ENCODE measurements at places on chromosomes 1 and 21.
A peak's percentile ranks its signal among the peaks of the same experiment; 100 is the strongest.

DNA sequence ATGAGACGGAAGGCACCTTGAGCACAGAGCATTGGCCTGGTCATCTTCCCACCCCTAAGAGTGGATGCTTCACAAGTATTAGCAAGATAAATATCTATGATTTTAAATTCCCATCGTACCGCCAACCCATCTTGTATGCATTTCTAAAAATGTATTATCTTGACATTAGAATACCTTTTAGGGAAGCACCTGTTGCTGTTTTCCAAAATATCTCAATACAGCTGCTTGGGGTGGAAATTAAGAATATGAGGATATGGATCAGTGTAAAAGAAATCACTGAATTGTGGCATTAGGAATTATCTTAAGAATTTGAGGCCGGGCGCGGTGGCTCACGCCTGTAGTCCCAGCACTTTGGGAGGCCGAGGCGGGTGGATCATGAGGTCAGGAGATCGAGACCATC is 166.3 kb downstream of the ETS2 start:
- DNase-seq, result no peak

GRCh38 chr1:31069392-31069791 is 3.9 kb upstream of the PUM1 start:
- DNase-seq, result no peak

GRCh38 chr21:41983229-41983628 is 26.9 kb downstream of the ZBTB21 start:
- DNase-seq, result no peak

DNA sequence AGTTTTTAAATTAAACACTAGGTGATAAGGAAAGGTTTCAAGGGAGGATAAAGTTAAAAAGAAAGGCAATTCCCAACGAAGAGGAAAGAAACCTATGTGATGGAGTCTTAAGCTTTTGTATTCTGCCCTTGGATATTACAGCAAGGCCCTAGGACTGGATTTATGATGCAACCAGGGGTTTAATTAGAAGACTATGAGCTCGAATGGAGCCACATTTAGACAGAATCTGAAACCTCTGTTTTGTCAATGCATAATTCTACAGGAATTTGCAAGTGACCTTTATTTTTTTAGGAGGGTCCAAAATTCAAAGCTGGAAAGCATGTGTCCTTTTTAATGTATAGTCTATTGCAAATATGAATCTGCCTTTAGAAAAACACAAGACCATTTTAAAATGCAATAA is 37.9 kb downstream of the TGFB2 start:
- no peak for DNase-seq

DNA sequence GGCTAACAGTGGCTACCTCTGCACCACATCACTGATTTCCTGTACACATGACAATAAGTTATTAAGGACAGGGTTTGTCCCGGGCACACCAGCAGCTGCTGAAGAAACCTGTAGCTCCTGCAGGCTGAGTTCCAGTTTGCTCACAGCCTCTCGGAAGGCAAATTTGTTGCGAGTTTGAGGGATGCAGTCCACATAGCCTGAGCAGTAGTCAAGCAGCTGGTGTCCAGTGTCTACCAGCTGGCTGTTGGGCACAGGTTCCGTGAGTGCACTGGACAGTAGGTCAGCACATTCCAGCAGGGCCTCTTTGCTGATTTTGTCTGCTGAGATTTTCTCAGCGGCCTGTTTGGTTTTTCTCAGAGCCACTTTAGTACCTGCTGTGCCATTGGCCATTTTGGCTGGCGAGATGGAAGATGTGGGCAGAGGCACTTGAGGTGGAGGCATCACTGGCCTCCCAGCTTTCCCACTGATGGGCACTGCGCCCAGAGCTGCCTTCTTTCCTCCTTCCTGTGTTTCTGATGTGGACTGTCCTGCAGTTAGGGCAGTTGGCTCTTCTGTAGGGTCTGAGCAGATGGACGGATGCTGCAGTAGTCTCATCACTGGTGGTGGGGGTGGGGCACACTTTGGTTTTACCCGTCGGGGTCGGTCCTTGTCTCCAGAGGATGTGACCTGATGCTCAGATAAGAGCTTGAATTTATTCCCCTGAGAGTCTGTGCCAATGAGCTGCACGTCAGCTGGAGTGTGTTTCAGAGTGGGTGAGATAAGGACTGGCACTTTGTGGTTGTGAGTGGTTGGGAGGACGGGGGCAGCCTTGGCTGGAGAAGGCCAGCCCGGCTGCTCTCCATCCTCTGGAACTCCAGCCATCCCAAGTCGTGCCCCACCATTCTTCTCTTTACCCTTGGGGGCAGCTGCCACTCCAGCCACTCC is 26.1 kb downstream of the TOR3A start:
- no peak for DNase-seq

DNA sequence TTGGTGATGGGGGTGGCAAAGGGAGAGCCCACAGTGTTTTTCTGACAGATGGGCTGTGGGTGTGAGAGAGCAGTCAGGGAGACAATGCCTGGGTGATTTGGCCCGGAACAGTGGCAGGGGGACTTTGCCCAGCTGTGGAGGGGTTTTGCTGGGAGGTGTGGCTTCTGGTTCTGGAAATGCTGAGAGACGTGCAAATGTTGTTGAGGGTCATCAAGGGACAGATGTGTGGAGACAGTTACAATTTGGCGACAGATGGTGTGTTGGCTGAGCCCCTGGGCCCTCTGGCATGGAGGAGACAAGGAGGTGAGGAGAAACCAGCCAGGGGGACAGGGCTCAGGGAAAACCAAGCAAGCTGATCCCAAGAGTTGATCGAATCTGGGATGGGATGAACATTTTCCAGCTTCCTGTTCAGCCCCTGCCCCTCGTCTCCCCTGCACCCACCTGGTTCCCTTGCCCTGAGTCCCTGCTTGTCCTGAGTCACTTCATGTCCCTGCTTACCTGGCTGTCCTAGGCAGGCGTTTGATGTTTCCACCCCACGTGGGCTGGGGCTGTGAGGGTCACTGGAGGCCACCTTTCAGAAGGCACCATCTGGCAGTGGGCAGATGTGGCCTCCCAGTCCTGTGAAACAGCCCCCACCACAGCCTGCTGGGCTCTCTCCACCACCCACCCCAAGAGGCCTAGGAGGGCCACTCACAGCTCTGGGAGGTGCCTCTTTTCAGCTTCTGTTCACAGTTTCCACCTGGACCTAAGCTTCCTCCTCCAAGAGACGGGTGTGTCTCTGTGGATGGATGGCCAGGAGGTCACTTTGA is 15.8 kb upstream of the ZNF678 start:
- no peak for DNase-seq

DNA sequence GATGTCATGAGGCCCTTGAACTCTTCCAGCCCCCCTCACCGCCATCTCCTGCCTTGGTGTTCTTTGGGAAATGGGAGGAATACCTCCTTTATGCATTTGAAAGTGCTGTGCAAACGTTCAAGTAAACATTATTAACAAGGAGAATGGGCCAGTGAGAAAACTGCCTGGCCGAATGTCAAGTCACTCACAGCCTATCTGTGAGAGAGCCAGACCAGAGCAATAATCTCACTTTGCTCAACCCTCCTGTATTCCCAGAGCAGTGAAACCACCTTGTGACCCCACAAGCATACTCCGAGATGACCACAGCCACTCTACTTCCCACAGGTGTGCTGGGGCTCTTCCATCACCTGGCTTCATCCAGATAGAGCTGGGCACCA is 5.2 kb downstream of the TAL1 start:
- no peak for DNase-seq

DNA sequence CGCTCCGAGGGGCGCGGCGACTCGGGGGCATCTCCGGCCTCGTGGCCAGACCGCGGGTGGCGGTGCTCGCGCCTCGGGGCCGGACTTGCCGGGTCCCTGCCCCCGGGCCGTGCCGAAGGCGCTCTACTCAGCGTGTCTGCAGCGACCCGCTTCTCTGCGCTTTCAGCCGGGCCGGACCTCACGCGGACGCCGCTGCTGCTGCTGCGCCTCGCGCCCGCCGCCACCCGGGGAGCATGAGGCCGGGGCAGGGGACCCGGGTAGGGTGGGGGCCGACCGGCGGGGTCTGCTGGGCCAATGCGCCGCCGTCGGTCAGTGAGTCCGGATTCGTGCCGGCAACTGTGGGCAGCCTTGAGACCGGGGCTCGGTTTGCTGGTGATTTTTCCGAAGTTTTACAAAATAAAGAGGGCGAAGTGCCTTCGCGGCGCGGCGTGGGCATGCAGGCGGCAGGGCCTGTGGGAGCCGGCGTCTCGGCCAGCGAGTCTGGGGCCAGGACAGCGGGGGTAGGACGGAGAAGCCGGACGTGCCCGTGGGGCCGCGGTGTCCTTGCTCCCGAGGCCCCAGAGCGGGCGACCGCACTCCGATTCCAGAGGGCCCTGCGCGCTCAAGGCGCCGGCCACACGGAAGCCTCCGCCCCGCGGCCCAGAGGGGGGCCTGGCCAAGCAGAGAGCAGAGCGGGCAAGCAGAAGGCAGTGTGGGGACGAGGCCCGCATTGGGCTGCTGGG is 749 bp downstream of the FAM163A start:
- peak; percentile 74 for DNase-seq

DNA sequence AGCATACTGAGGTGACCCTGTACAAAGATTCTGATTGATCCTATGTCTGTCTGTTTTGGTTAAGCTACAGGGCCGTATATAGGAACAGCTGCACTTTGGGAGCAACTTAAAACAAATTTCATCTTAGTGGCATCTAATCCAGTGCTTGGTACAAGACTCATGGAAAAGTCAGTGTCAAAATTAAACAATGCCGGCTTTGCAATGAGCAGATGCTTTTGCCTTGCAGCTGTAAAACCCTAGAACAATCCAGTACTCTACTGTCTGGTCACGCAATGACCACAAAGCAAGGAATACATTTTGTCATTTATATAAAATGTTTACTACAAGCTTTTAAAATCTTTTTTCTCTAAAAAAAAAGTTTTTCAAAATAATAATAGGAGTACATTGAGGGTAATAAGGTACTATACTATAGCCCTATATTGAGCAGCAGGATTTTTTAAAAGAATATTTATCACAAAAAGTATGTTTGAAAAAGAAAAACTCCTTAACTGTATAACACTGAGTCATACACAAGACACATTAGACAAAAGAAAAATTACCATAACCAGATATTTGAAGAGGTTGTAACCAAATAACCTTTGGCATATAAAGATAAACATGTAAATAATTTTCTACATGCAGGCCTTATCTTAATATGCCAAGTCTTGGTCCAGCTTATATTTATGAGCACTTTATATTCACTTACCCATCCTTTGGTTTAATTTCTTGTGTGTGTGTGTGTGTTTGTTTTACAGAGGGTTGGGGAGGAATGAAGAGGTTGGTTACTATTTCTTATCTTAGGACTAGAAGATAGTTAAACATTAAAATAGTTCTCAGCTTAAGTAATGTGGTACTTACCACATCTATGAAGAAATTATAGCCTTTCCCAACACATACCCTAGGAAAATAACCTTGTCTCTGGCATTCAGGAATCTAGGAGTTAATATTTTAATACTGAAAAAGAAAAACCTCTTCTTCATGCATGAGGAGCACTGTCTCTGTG is 262.3 kb downstream of the FAF1 start:
- DNase-seq, result no peak

- no peak for DNase-seq
Observed at GRCh38 chr1:192225703-192226102, 67.4 kb downstream of the RGS18 start.

DNA sequence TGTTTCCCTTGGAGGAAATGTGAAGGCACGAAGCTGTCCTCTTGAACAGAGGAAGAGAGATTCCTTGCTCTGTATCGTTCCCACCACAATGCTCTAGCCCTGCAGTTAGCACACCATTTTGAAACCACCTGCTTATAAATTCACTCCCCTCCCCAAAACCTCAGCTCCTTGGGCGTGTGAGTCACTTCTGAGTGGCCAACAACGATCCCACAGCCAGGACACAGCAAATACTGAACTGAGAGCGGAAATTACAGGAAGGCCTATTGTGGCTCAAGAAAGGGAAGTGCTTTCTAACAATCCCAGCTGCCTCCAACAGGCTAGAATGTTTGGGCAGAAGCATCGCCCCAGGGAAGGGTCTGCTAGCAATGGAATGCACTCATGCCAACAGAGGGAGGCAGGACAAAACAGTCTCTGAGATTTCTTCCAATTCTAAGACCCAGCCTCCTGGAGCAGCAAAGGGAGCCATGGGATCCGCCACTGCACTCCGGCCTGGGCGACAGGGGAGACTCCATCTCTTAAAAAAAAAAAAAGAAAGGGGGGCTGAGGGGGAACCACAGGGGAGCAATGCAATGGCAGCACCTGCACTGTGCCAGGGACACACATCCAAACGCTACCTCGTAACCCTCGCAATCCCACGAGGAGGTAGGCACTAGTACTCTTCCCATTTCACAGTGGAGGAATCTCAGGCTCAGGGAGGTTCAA is 1.9 kb downstream of the TMEM53 start:
- no peak for DNase-seq

DNA sequence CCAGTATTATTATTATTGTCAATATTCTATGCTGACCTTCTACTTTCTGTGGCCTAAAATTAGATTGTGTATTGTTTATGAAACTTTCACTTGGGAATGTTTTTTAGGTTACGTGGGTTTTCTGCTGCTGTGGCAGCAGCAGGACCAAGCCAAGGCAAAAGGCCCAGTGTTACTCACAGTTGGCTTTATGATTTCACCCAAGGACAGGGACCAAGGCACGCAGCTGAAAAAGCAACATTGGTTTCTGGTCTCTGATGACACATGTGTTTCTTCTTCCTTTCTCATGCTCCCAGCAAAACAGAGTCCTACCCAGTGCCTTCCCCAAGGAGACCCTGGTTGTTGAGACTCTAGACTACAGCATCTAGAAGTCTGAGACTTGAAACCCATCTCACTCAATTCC is 413.7 kb downstream of the SETD4 start:
- DNase-seq, result no peak

- no peak for DNase-seq
Observed at GRCh38 chr1:60916906-60917305, 165.5 kb upstream of the NFIA start.

DNA sequence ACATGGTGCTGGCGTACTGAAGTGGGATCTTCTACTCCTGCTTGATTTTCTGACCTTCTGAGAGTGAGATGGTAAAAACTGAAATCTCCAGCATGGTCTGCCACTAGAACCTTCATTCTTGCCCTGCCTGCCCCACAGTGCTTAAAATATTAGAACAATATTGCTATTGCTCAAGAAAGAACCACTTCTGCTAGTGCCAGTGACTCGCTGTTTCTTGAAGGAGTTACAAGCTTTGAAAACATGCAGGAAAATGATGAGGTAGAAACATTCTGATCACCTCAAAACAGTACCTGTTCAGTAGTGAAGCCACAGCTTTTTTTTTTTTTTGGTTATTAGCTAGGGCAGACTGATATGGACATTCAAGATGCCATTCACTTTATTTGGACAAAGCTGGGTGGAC is 95.3 kb downstream of the BACH1 start:
- no peak for DNase-seq

GRCh38 chr1:59737638-59738037 is 77.1 kb upstream of the HOOK1 start:
- no peak for DNase-seq

DNA sequence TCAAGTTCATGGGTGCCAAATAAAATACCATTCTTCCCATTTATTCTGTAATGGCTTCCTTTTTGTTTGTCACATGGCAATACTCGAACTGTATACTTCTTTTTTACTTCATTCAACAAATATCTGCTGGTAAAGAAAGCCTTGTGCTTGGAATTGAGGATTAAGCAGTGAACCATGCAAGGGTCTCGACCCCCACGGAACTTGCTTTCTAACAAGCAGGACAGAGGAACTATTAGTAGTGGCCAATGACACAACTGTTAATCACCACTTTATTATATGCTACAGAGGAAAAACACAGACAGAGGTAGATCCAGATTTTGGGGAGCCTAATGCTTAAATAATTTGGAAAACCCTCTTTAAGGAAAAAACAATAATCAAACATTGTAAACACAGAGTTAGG is 542.2 kb downstream of the DPYD start:
- no peak for DNase-seq
